ENCODE measurements at places on chromosomes 13 and 19. TPM values are rescaled to one million over a fixed set of nuclear protein-coding genes. Genes with fewer than 3 reads are reported as not detected.

Gene OVOL3
- total RNA-seq = not detected

DNA sequence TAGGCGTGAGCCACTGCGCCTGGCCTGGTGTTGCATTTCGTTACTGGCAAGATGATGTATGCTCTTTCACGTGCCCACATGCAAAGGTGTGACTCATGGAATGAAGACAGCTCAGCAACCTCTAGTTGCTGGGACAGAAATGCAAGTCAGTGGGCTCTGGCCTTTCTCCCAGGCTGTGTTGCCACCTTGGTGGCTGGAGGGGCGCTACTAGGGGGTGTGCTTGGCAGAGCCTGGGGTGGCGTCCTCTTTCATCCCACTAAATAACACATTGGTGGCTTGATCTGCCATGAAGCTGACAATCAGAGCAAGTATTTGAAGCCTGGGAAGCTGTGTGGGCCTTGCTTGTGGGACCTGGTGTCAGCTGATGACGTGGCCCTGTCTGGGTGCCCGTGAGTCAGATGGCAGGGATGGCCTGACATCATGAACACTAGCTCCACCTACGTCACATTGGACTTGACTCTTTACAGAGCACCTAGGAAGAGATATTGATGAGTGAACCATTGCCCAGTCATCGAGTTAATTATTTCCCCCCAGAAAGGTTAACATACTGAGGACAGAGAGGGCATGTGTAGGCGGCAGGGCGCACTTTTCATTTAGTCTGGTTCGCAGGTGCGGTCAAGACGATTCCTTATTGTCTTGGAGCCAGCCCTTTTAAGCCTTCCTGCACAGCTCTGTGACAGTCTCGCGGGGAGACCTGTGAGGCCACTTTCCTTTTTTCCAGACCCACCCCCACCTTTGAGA lies 154.2 kb downstream of the TM9SF2 start:
- DNase-seq = no peak

- DNase-seq = no peak
Measured at GRCh38 chr19:8631425-8631819, 989 bp downstream of the NFILZ start.

Gene CEP89
- total RNA-seq = 10.5 TPM

Gene MUC16
- total RNA-seq = under 0.01 TPM

- DNase-seq = no peak
Measured at GRCh38 chr19:13839130-13839937, 37.6 kb upstream of the NANOS3 start.

GRCh38 chr19:13795595-13796300 lies 505 bp downstream of the ZSWIM4 start:
- no peak for DNase-seq

DNA sequence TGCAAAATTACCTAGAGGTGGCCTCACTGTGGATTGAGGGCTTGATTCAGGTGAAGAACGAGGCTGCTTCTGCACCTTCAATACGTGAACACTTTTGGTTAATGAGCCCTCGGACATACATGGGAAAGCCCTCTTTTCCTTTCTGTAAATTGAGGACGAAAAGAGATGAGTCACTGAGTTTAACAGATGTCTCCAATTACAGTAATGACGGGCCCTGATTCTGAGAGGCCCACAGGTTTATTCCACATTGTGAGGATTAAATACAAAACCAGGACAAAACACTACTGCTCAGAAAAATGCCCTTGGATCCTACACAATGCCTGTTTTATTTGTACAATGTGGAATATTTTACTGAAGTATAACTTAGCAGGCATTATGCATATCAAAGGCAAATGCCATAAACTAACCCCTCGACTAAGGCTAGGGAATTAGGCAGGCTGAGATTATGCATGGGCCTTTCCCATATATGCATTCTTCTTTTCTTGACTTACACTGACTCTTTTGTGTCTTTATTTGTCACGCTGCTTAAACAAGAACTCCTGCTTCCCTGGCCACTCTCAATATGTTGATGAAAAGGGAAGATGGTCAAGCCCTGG lies 819.9 kb downstream of the OLFM4 start:
- DNase-seq = no peak

Gene RDH8
- not detected for total RNA-seq

GRCh38 chr19:49672131-49672919 lies 4.7 kb upstream of the PRMT1 start:
- no peak for DNase-seq

GRCh38 chr13:48400850-48401291 lies 12.0 kb downstream of the LPAR6 start:
- no peak for DNase-seq

DNA sequence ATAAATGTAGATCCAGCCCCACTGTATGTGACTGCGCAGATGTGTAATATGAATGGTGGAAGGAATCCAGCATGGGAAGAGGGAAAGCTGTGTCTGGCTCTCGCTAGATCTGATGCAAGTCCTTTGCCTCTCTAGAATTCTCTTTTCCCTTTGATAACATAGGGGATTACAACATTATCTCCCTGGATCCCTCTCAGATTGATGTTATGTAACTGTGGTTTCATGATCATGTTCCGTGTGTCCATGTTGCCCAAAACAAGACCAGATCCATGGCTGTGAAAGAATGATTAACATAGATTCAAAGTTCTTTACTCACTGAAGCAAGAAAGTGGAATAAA lies 184.0 kb upstream of the UBL3 start:
- DNase-seq = no peak

Gene IL11
- not detected for total RNA-seq

- no peak for DNase-seq
Measured at GRCh38 chr19:16025108-16026101, 50.9 kb upstream of the TPM4 start.

GRCh38 chr13:74026753-74027152 lies 107.5 kb downstream of the KLF12 start:
- no peak for DNase-seq

DNA sequence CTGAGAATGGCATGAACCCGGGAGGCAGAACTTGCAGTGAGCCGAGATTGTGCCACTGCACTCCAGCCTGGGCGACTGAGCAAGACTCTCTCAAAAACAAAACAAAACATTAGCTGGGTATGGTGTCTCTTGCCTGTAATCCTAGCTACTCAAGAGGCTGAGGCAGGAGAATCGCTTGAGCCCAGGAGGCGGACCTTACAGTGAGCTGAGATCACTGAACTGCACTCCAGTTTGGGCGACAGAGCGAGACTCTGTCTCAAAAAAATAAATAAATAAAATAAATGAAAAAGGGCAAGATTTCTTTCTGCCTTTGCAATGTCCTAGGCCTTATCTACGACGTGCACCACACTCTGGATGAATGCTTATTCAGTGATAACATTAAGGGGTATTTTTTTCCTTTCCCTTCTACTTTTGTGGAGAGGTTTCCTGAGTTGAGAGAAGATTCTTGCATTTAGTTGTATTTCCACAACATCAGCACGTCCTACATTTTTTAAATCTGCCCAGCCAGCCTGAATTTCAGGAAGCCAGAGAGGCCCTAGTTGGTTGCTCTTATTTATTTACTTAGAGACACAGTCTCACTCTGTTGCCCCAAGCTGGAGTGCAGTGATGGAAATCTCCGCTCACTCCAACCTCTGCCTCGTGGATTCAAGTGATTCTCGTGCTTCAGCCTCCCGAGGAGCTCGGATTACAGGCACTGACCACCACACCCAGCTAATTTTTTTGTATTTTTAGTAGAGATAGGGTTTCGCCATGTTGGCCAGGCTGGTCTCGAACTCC lies 26.1 kb upstream of the OR1M1 start:
- no peak for DNase-seq

DNA sequence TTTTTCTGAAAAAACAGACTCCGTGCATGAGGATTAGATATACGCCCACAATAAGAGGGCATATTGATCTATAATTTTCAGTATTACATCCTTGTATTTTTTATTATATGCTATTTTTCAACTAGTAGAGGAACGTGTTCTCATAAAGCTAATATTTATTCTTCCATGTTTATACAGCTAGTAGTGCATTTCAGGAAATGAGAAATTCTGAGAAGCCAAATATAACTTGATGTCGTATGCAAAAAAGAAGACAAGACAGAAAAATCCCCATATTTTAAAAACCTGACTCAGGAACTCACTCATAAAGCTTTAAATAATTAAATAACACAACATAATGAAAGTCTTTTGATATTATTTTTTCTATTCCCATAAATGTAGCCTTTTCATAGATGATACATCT lies 308.6 kb downstream of the ENOX1 start:
- no peak for DNase-seq

Gene ZNF581
- 11.8 TPM for total RNA-seq

DNA sequence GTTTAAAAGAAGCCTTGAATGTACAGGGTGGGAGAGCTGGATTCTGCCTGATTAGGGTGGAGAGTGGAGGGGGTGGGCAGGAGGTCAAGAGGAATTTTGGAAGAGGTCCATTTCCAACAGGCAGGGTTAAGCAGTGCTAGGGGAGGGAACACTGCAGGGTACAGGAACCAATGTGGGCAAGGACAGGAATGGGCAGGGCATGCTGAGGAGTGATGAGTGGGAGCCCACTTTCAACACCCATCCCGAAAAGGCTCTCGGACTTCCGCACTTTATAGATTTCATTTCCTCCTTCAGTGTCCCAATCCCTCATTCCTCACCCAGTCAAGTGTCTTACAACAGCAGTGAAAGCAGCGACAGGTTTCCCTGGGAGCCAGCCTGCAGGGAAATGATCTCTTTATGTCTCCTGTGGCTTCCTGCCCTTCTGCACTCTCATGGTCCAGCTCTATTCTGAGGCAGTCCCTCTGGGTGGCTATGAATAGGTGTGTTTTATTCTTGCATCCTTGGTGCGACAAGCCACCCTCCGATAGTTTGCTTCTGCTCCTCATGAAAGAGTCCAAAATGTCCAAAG lies 50.5 kb upstream of the ZNF507 start:
- DNase-seq = no peak

Gene ZBTB7A
- total RNA-seq = 60.5 TPM

Gene COX7A1
- total RNA-seq = 2.0 TPM

GRCh38 chr19:10427169-10427568 lies 6.8 kb downstream of the PDE4A start:
- no peak for DNase-seq

- no peak for DNase-seq
Measured at GRCh38 chr13:69866555-69866954, 241.1 kb upstream of the ATXN8OS start.

GRCh38 chr19:45886427-45887199 lies 672 bp upstream of the IRF2BP1 start:
- peak; percentile 63 for DNase-seq

Gene CEACAM4
- total RNA-seq = not detected

Gene TPTE2
- total RNA-seq = not detected

Gene TSKS
- not detected for total RNA-seq

DNA sequence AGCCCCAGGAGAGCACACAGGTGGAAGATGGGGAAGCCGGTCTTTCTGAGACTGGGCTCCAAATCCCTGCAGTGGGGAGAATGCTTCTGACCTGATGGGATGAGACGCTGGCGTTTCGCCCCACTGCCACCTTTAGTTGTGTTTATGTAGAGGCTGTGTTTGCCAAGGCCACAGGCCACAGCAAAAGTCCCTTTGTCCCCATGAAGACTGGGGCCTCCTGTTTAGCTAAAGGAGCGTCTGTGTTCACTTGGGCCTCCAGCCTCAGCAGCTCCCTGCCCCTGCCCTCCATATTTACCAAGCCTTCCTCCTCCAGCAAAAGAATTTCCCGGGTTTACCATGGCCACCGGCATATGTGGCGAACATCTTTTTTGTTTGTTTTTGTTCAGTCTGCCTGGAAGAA lies 10.4 kb upstream of the KLK14 start:
- no peak for DNase-seq

GRCh38 chr19:1856698-1857603 lies 6.4 kb downstream of the KLF16 start:
- no peak for DNase-seq

DNA sequence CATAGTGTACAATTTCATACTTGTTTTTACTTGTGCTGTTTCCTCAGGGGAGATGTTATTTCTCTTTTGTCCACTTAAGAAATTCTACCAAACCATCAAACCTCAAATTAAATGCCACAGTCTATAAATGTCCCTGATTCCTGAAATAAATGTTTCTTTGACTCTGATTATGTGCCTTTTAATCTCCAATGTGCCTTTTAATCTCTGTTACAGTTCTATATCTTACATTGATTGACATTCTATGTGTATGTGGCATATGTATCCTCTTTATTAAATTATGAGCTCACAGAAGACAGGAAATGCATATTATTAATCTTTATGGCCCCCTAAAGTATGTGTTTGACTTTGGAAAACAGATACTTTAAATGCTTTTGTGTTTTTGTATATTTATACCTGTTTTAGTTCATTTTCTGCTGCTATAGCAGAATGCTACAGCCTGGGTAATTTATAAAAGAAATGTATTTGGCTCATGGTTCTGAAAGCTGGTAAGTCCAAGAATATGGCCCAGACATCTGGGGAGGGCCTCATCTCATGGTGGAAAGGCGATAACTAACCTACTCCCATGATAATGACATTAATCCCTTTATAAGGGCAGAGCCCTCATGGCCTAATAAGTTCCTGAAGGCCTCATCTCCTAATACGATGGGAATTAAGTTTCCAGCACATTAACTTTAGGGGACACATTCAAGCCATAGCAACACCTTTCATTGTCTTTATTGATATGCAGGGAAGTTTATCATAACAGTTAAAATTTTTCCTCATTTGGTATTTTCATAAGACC lies 403.9 kb downstream of the LIG4 start:
- DNase-seq = no peak

- DNase-seq = no peak
Measured at GRCh38 chr19:36152019-36152351, 262 bp downstream of the COX7A1 start.

Gene PRR22
- total RNA-seq = 2.1 TPM

DNA sequence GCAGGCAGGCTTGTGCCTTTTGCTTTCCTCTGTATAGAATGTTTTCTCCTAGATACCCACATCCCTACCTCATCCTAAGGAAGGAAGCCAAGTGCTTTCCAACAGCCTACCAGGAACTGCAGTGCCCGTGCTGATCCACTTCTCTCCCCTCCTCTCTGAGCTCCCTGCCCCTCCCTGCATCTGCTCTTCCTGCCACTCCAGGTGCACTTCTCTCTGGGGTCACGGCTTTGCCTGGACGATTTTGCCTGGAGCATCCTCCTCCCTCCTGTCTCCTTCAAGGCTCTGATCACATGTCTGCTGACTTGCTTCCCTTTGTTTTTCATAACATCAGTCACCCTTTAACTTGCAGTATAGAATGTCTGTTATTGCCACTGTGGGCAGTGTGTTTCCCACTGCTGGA lies 34.7 kb upstream of the IRS2 start:
- no peak for DNase-seq

Gene CDC16
- 22.9 TPM for total RNA-seq

Gene PEAK3
- total RNA-seq = not detected

GRCh38 chr19:6738787-6739389 lies 592 bp upstream of the TRIP10 start:
- no peak for DNase-seq
